ENCODE measurements at places on chromosomes 6 and 20.

DNA sequence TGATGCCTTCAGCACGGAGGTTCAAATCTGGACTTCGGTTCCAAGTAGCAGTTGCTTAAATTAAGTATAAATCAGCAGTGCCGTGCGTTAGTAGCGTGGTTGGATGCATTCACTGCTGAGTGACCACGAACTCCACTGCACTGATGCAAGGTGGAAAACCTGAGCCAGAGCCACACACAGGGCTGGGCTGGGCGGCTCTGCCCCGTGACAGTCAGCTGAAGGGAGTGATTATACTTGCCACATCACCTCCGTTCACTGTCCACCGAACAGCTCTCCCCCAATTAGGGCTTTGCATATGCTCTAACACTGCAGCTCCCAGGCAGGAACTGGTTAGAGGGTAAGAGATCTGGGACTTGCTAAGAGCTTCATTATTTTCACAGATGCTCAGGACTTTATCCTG lies 22.2 kb downstream of the PPP1R3G start:
- no peaks in the 10 kb centered on the region for H3K27me3 ChIP-seq
- DNase-seq: no peak
- no peak overlapping the region for H3K4me3 ChIP-seq
- peak overlapping the region; percentile 51 for H3K27ac ChIP-seq
- H3K36me3 ChIP-seq: peaks cover 5% of the 10 kb centered on the region

- no peak overlapping the region for H3K27ac ChIP-seq
- H3K4me1 ChIP-seq: peaks cover 4% of the 10 kb centered on the region
- no peak overlapping the region for H3K4me3 ChIP-seq
- no peaks in the 10 kb centered on the region for H3K36me3 ChIP-seq
- DNase-seq: peak; percentile 31
Observed at GRCh38 chr6:14396826-14397517, 279.4 kb downstream of the CD83 start.

DNA sequence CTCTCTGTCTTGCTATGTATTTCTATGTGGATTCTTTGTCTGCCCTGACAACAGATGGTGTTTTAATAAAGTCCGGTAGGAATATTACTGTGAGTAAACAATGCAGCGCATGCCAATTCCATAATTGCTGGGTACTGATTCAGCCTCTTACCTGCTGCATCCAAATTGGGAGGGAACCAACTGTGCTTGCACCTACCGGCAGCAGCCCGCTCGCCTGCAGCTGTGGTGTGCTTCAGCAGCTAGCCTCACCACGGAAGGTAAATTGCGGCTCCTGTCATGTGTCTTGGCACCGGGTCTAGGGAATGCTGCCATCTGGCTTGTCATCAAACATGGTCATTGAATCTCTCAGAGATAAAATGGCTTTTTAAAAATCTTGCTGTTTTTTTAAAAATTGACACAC lies 704.8 kb upstream of the SLC35B3 start:
- peak; percentile 68 for DNase-seq
- no peak overlapping the region for H3K4me3 ChIP-seq
- no peak overlapping the region for H3K27ac ChIP-seq
- H3K4me1 ChIP-seq: no peaks in the 10 kb centered on the region

GRCh38 chr6:79762370-79762769 lies 131.2 kb downstream of the SH3BGRL2 start:
- no peaks in the 10 kb centered on the region for H3K27me3 ChIP-seq
- H3K27ac ChIP-seq: no peak overlapping the region
- no peaks in the 10 kb centered on the region for H3K36me3 ChIP-seq
- no peak overlapping the region for H3K4me3 ChIP-seq
- no peaks in the 10 kb centered on the region for H3K4me1 ChIP-seq
- no peak for DNase-seq

- H3K27ac ChIP-seq: no peak overlapping the region
- H3K4me1 ChIP-seq: no peaks in the 10 kb centered on the region
- no peaks in the 10 kb centered on the region for H3K36me3 ChIP-seq
- H3K27me3 ChIP-seq: no peaks in the 10 kb centered on the region
- no peak overlapping the region for H3K4me3 ChIP-seq
Observed at GRCh38 chr6:146498309-146498708, 45.3 kb upstream of the RAB32 start.

DNA sequence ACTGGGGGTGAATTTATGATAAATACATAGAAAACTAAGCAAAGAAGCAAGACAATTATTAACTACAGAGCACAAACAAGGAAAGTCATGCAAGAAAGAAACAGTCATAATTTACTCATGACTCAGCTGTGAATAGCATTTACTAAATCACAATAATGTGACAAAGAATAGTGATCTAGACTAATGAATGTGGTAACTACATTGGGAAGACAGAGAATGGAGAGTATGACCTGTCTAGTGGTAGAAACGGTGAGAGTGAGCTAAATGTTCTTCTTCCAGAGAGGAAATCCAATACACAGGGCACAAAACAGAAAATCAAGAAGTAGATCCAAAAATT lies 153.5 kb upstream of the DST start:
- no peaks in the 10 kb centered on the region for H3K4me1 ChIP-seq
- DNase-seq: no peak
- H3K27me3 ChIP-seq: no peaks in the 10 kb centered on the region
- peak overlapping the region; percentile 61 for H3K27ac ChIP-seq
- no peaks in the 10 kb centered on the region for H3K36me3 ChIP-seq

DNA sequence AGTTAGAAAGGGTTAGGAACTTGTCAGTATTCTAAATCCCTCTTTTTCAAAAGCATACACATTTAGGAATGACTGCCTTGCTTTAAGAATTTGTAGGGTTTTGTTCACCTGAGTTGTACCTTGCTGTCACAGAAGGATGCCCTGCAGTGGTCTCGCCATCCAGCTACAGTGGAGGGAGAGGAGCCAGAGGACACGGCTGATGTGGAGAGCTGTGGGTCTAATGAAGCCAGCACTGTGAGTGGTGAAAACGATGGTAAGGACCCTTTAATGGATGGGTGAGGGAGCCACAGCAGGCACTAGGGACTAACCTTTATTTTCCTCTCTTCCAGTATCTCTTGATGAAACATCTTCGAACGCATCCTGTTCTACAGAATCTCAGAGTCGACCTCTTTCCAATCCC lies 69.9 kb downstream of the ASXL1 start:
- H3K27me3 ChIP-seq: no peaks in the 10 kb centered on the region
- H3K4me3 ChIP-seq: no peak overlapping the region
- H3K4me1 ChIP-seq: no peaks in the 10 kb centered on the region
- peaks cover 40% of the 10 kb centered on the region for H3K36me3 ChIP-seq
- DNase-seq: no peak
- no peak overlapping the region for H3K27ac ChIP-seq

- H3K4me1 ChIP-seq: no peaks in the 10 kb centered on the region
- no peak overlapping the region for H3K27ac ChIP-seq
- no peak for DNase-seq
- no peaks in the 10 kb centered on the region for H3K36me3 ChIP-seq
- H3K4me3 ChIP-seq: no peak overlapping the region
Observed at GRCh38 chr6:90442366-90442765, 144.5 kb downstream of the MAP3K7 start.

- H3K4me3 ChIP-seq: no peak overlapping the region
- H3K4me1 ChIP-seq: no peaks in the 10 kb centered on the region
- no peaks in the 10 kb centered on the region for H3K27me3 ChIP-seq
- DNase-seq: no peak
- H3K27ac ChIP-seq: no peak overlapping the region
- no peaks in the 10 kb centered on the region for H3K36me3 ChIP-seq
Observed at GRCh38 chr6:12570461-12571030, 146.0 kb upstream of the PHACTR1 start.

DNA sequence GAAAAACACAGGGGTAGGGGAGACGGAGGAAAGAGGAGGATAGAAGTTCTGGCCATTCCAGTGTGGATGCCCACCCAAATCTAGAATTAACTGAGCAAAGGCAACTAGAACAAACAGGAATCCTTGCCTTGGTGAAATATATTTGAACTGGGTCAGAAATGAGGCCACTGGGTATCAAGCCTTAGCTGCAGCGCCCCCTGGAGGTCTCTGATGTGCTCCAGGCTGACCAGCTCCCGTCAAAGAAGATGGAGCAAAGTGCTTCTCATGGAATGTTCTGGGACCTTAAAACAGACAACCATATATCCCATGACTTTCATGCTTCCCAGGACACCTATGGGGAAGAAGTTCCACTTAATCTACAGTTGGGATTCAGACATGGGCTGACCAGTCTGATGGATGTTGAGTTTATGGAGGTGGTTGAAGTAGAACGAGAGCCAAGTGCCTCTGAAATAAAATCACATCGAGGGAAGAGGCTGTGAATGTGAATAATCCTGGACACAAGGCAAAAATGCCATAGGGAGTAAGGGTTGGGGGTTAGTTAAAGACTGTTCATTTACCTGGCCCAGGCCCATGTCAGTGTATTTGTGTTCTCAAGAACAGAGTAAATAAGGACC lies 50.4 kb downstream of the HLA-DPB1 start:
- peak; percentile 40 for DNase-seq
- no peaks in the 10 kb centered on the region for H3K4me1 ChIP-seq
- H3K27ac ChIP-seq: no peak overlapping the region
- no peaks in the 10 kb centered on the region for H3K36me3 ChIP-seq
- H3K27me3 ChIP-seq: no peaks in the 10 kb centered on the region

DNA sequence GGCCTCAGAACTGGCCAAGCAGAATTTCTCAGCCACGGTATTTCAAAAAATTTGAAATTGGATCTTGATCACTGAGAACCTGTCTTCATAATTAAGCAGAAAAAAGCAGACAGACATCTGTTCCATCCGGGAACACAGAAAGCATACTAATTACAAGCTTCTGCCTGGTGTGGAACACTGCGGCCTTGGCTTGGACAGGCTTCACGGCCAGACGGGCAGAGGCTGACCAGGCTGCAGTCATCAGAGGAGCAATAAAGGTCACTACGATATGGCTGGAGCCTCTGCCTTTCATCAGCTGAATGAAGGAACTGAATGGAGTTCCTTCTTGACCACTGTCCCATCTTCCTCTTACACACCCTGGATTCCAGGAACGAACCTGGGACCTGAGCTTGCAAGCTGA lies 3.9 kb upstream of the NRSN1 start:
- DNase-seq: no peak
- H3K4me3 ChIP-seq: no peak overlapping the region
- H3K27ac ChIP-seq: no peak overlapping the region
- H3K27me3 ChIP-seq: no peaks in the 10 kb centered on the region
- H3K36me3 ChIP-seq: no peaks in the 10 kb centered on the region

GRCh38 chr6:8064638-8065518 lies 689 bp upstream of the BLOC1S5 start:
- H3K27me3 ChIP-seq: no peaks in the 10 kb centered on the region
- H3K4me1 ChIP-seq: peaks cover 2% of the 10 kb centered on the region
- H3K27ac ChIP-seq: peak overlapping the region; percentile 79
- H3K36me3 ChIP-seq: peaks cover 4% of the 10 kb centered on the region
- no peak for DNase-seq
- H3K4me3 ChIP-seq: no peak overlapping the region

DNA sequence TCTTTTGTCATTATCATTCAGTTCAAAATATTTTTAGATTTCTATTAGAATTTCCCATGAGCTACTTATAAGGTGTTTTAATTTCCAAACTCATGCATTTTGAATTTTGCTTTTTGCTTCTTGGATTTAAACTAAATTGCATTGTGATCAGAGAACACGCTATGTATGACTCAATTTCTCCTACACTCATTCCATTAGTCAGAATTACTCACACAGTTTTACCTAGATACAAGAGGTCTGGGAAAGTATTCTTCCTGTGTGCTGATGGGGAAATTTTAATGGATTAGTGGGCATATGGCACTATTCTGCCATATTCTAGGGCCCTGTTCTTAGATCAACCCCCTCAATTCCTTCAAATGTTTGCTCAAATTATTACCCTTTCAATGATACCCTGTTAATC lies 49.9 kb upstream of the BMP5 start:
- no peaks in the 10 kb centered on the region for H3K27me3 ChIP-seq
- H3K36me3 ChIP-seq: no peaks in the 10 kb centered on the region
- H3K27ac ChIP-seq: no peak overlapping the region

GRCh38 chr20:46010491-46011391 lies 2.0 kb downstream of the MMP9 start:
- H3K27ac ChIP-seq: no peak overlapping the region
- no peak overlapping the region for H3K4me3 ChIP-seq
- no peak for DNase-seq
- H3K36me3 ChIP-seq: no peaks in the 10 kb centered on the region

GRCh38 chr6:133040094-133040802 lies 200.9 kb upstream of the EYA4 start:
- no peaks in the 10 kb centered on the region for H3K36me3 ChIP-seq
- DNase-seq: no peak
- no peaks in the 10 kb centered on the region for H3K27me3 ChIP-seq
- no peak overlapping the region for H3K4me3 ChIP-seq
- peak overlapping the region; percentile 40 for H3K27ac ChIP-seq

GRCh38 chr6:161443848-161444247 lies 170.0 kb upstream of the AGPAT4 start:
- no peaks in the 10 kb centered on the region for H3K36me3 ChIP-seq
- DNase-seq: no peak
- H3K27ac ChIP-seq: no peak overlapping the region
- H3K4me3 ChIP-seq: no peak overlapping the region
- H3K4me1 ChIP-seq: peaks cover 7% of the 10 kb centered on the region

DNA sequence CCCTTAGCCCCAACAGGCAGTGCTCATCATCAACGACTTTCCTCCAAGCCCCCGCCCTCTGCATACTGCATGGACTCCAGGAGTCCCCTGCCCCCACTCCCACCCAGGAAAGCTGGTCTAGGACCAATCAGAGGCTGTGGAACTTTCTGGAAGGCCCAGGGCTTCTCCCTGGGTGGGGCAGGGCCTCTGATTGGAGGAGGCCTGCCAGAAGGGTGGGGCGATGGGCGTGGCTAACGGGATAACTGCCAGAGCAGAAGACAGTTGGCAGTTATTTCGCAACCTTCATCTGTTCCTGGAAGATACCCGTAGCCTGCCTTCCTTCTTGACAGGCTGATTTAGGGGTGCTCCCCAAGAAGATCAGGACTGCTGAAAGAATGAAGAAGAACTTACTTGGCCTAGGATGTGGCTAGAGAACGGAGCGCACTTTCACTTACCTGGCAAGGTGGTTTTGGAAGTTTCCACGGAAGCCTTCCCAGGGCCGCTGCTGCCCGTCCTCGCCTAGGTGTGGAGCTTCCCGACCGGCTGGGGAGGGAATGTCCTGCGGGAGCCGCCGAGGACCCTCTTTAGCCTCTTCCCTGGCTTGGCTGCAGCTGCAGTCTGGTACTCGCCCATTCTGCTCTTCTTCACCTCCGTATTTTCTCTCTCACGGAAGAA lies 209.0 kb downstream of the LRFN2 start:
- H3K4me3 ChIP-seq: no peak overlapping the region
- H3K27ac ChIP-seq: no peak overlapping the region
- no peaks in the 10 kb centered on the region for H3K4me1 ChIP-seq
- DNase-seq: no peak
- H3K36me3 ChIP-seq: no peaks in the 10 kb centered on the region

GRCh38 chr20:41172296-41173140 lies 35.2 kb downstream of the PLCG1 start:
- H3K27me3 ChIP-seq: no peaks in the 10 kb centered on the region
- peaks cover 6% of the 10 kb centered on the region for H3K4me1 ChIP-seq
- DNase-seq: peak; percentile 57
- peaks cover 67% of the 10 kb centered on the region for H3K36me3 ChIP-seq

- H3K36me3 ChIP-seq: no peaks in the 10 kb centered on the region
- no peak overlapping the region for H3K4me3 ChIP-seq
- H3K27me3 ChIP-seq: peaks cover 89% of the 10 kb centered on the region
- H3K4me1 ChIP-seq: no peaks in the 10 kb centered on the region
- H3K27ac ChIP-seq: no peak overlapping the region
Observed at GRCh38 chr6:1621070-1621701, 11.5 kb downstream of the FOXC1 start.
